ENCODE measurements at places on chromosomes 13 and 19.
A peak's percentile ranks its signal among the peaks of the same experiment; 100 is the strongest.

GRCh38 chr19:37997911-37998344, 90.9 kb downstream of the SIPA1L3 start:
- no peak for DNase-seq

GRCh38 chr19:48658483-48658882, 12.5 kb upstream of the CA11 start:
- DNase-seq, result no peak

- DNase-seq, result no peak
Observed at GRCh38 chr13:39394796-39395678, 208.0 kb downstream of the LHFPL6 start.

DNA sequence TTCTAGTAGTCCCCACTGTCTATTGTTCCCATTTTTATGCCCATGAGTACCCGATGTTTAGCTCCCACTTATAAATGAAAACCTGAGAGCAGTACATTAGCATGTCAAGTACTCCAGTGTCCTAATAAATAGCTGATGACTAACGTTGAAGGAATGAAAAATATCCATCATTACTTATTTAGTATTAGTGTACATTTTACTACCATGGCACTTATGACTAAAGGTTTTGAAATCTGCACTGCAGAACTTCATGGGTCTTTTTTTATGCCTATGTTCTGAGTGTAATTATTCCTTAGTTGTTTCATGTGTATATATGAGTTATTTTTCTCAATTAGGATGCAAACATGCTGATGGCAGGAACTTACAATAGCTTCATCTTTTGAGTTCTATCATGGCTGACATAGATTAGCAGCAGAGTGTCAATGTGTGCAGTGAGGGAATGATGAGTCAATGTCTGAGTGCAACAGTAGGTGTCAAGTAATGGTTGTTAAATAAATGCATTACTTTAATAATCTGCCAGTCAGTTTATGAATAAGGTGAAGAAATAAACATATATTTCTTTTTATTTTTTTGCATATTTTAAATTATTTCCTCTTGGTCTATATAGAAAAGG, 188.4 kb downstream of the ITGBL1 start:
- no peak for DNase-seq

GRCh38 chr13:27644302-27644701, 22.6 kb downstream of the POLR1D start:
- no peak for DNase-seq

GRCh38 chr13:31965361-31966066, 66.1 kb upstream of the FRY start:
- no peak for DNase-seq

DNA sequence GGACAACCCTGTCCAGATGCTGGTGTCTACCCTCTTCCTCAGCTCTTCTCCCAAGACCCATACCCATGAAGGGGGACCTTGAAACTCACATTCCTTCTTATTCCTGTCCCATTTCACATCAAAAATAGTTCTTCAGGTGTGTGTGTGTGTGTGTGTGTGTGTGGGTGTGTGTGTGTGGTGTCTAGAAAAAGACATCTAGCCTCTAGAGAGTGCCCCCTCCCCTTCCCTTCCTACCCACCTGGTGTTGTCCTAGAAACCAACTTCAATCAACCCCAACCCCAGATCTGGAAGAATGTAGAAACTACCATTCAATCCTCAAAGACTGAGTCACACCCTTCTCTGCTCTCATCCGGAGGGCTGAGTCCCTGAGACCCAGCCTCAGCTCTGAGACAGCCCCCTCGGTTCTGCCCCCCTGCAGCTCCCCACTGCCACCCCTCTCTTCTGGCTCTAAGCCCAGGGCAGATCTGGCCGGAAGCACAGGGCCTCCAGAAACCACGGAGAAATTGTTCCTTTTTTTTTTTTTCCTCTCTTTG, 3.5 kb downstream of the KCNN4 start:
- no peak for DNase-seq

DNA sequence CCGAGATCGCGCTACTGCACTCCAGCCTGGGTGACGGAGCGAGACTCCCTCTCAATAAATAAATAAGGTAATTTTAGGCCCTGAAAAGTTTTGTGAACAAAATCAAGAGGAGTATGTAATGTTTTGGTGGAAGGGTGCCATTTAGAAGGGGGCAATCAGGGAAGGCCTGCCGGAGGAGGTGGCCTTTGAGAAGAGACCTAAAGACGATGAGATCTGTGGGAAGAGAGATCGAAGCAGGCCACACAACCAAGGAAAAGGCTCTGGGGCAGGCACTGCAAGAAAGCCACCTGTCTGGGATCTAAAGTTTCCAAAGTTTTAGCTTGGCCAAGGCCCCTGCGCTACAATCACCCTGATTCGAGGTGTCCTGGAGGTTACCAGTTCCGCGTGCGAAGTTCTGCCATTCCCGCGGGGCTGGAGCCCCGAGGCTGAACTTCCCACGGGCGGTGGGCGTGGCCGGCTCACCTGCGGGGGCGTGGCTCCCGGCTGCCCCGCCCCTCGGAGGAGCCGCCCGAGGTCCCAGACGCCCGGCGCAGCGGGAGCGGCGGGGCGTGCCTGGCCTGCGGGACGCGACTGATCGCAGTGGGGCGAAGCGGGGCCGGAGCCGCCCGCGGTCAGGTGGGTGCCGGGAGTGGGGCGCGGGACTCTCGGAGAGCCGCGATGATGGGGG, at the start of gene KLC3:
KLC3 (plus strand) TSS at position 519 of the 667 bp plus-strand sequence. CDS start 4,792 bp downstream, outside the sequence.
- DNase-seq, result peak; percentile 9

GRCh38 chr13:95003019-95003813, 290.9 kb upstream of the SOX21 start:
- DNase-seq, result no peak
